NCI-H524 (cell line): ENCODE measurements at places on chromosomes 2 and 18.

DNA sequence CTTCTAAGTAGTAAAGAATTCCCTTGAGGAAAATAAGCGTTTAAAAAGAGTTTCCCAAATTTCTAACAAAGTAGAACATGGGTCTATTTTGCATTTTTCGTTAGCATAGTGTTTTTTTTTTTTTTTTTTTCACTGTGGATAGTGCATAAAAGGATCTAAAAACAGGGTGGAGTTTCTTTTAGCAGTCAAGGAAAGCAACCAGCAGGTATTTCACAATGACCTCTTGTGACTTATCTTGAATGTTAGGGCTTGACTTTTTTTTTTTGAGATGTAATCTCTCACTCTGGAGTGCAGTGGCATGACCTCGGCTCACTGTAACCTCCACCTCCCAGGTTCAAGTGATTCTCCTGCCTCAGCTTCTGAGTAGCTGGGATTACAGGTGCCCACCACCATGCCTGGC lies 14.9 kb upstream of the DGKD start:
- DNase-seq, result no peak

- no peak for DNase-seq
Observed at GRCh38 chr18:63994783-63995399, 25.0 kb downstream of the SERPINB8 start.

DNA sequence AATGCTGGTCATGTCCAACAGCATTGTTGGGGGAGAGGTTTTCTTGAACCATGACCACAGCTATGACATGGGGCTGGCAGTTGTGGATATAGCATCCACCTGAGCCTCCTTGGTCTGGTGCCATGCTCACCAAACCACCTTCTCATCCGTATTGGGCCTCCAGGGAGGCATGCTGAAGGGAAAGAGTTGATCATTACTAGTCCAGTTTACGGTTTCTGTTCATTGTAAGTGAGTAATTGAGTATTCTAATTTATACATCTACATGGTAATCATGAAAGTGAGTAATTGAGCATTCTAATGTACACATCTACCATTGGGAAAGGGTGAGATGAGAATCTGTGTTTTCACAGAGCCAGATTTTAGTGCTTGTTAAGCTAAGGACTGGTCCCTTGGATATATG lies 6.8 kb downstream of the TMEM87B start:
- no peak for DNase-seq

DNA sequence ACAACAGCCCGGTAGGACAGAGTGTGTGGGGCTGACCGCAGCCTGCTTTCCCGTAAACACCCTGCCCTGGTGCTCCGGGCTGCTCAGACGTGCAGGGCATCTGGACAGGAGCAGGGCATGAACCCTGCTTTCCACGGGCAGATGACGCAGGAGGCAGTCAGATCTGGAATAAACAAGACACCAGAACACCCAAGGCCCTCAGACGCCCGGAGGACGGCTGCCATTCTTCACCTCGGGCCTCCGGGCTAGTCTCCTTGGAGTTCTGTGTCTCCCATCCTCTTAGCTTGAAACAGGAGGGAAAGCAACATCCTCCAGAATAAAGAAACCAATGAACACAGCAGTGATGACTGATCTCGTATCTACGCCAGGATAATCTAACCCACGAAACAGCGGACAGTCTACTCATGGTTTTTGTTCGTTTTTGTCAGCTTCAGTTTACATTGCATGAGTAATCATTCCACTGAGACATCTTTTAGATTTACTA lies 7.3 kb downstream of the PXDN start:
- DNase-seq, result no peak

DNA sequence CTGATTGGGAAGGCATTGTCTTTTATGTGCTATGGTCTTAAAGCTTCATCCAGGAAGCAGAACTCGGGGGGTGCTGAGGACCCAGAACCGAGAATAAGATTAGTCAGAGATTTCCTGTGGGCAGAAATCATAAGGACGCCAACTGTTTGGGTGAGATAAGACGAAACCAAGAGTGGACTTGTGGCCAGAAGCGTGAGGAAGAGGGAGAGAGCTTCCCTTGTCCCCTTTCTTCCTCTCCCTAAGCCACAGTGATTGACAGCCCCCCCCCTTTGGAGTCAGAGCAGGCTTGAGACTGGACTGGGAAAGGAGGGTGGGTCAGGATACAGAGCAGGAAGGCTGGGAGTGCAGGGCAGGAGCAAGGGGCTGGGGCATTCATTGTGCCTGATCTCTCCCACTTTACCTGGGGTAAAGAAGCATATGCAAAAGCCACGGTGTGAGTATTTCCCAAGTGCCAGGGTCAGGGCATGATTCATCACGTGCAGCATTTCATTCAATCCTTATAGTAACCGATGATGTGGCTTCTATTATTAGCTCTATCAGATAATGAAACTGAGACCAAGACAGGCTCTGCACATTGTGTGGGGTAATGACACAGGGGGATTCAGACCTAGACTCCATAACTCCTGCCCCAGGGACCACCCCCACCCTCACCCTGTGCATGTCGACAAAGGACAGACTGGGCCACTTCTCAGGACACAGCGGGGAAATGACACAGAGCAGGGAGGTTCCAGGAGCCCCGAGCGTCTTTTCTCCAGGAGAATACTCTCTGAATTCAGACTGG lies 3.0 kb upstream of the IL1RN start:
- no peak for DNase-seq

GRCh38 chr2:233489666-233490065 lies 76.9 kb downstream of the USP40 start:
- no peak for DNase-seq

DNA sequence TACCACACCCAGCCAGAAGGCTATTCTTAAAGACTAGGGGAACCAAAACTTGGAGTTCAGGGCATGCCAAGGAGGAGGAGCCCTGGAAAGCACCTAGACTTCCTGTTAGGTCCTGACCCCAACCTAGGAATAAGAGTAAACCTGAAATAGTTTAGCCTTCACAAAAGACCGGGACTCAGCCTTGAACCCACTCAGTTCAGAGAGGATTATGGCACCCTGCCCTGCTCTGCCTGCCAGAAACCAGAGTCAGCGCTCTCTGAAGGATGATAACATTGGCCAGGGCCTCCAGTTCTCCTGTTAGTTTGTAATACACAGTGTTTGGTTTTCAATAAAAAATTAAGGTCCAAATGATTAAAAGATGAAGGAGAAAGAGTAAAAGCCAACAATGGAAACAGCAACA lies 96.4 kb downstream of the LDLRAD4 start:
- no peak for DNase-seq
